ENCODE measurements at places on chromosomes 5 and 9.

- no peak for DNase-seq
Observed at GRCh38 chr5:148238418-148238794, at the start of gene MARCOL. Gene MARCOL (plus strand): TSS chr5:148238525. CDS start chr5:148238598, 73 bp downstream.

- no peak for DNase-seq
Observed at GRCh38 chr5:55136521-55136920, 23.4 kb upstream of the GPX8 start.

DNA sequence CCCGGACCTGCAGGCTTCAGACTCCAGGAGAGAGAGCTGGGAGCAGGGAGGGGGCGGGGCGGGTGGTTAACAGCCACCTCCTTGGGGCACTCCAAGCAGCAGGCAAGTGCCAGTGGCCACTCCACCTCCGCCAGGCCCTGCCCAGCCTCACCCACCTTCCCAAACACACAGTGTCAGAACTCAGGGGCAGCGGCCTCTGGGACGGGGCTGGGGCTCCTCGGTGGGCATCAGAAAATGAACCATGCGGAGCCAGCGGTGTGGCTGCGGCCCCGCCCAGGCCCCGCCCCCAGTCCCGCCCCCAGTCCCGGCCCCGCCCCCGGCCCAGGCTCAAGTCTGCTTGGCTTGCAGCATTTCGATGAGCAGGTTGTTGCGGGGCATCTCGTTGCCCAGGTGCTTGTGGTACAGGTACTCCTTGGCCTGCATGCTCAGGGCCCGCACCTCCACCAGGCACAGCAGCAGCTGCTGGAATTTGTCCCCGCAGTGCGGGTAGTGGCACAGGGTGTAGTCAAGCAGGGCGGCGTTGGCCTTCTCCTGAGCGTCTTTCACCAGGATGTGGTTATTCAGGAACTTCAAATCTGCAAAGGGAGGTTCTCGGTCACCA is 24.7 kb downstream of the NR5A1 start:
- no peak for DNase-seq

DNA sequence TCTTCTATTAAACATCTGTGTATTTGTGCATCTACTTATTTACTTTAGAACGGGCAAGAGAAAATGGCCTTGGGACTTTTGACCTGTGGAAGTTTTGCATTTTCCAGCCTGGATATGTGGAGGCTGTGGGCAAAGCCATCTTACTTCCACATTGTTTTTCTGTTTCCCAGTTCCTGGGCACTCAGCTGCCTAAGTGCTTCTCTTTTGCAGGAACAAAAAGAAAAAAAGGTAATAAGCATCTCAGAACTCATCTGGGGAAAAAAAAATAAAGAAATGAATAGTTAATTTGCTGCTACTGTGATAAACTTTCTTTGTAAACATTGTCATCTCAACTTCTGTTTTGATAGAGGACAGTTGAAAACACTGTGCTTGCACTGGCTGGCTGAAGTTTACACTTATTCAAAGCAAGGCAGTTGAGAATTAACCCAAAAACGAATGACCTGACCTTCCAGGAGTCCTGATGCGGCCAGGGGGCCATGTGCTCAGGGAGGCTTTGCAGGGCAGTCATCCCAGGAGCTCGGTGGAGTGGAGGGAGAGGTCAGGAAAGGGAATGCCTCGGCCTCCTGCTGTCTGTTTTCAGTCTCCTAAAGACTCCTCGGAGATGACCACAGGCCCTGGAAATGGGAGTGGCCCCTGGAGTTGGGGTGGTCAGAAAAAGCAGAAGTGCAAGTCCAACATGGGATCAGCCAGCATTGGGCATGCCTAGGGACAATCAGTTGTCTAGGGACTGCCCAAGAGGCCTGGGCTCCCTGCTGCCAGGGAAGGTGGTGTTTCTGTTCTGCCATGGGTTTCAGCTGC is 75.5 kb downstream of the RAI14 start:
- no peak for DNase-seq

GRCh38 chr5:65926893-65927292 is 518 bp downstream of the ERBIN start:
- no peak for DNase-seq

DNA sequence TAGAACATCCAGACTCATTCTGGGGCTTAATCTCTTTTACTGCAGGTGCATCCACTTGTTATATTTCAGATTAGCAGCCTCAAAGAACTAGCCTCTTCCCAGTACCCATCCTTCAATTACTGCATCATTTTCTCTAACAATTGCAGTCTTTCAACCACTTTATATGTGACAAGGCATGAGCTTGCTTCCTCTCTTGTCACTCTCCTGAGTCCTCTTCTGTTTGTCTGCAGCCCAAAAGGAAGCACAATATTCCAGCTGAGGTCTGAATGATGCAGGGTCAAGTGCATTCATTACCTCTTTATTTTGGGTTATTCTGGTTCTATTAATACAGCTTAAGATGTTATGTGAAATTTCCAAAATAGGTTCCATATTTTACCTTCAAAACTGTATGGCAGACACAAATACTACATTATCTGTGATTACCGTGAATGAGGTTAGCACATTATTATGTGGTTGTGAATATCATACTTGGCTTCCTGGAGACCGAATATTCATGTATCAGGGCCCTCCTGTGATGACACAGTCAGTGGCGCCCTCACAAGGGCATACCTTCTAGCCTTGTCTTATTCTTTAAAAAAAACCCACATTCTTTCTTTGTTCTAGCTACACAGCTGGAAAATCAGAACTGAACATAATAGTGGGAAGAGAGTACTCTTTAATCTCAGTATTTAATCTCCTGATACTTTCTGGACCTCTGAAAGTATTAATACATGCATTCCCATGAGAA is 323.8 kb downstream of the PDE4D start:
- no peak for DNase-seq

GRCh38 chr5:176183321-176184074 is 54.7 kb upstream of the SIMC1 start:
- no peak for DNase-seq

DNA sequence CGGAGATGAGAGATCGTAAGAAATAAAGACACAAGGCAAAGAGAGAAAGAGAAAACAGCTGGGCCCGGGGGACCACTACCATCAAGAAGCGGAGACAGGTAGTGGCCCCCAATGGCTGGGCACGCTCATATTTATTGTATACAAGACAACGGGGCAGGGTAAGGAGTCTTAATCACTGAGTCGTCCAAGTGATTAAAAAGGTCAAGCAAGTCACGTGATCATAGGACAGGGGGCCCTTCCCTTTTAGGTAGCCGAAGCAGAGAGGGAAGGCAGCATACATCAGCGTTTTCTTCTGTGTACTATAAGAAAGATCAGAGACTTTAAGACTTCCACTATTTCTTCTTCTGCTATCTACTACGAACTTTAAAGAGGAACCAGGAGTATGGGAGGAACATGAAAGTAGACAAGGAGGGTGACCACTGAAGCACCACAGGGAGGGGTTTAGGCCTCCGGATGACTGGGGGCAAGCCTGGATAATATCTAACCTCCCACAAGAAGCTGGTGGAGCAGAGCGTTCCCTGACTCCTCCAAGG is 24.6 kb upstream of the QSOX2 start:
- no peak for DNase-seq

GRCh38 chr9:117083559-117083958 is 331.3 kb downstream of the ASTN2 start:
- no peak for DNase-seq

GRCh38 chr5:131854134-131854533 is 57.3 kb upstream of the FNIP1 start:
- DNase-seq = no peak

- peak; percentile 17 for DNase-seq
Observed at GRCh38 chr5:4584982-4585381, 555.1 kb upstream of the ADAMTS16 start.

- no peak for DNase-seq
Observed at GRCh38 chr5:173721601-173722232, 105.3 kb upstream of the BOD1 start.

DNA sequence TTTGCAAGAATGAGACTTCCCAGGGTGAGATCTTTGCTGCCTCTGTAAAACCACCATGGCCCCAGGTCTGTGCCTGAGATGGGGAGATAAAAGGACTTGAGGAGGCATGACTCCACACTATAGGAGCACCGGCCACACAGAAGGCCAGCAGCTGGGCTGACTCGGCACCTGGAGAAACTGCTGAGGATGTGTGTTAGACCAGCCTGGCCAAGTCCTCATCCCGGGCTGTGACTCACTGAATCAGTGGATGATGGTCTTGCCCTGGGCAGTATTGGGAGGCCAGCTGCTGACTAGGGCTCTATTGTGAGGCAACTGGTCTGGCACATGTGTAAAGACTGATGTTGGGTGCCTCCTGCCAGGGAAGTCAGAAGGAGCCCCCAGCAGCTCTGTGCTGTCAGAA is 286.2 kb downstream of the ACTL7B start:
- DNase-seq = no peak

GRCh38 chr5:60765019-60765709 is 65.2 kb upstream of the DEPDC1B start:
- no peak for DNase-seq

GRCh38 chr9:122020398-122020797 is 72.7 kb downstream of the TTLL11 start:
- peak; percentile 54 for DNase-seq

- DNase-seq = no peak
Observed at GRCh38 chr5:56413546-56413945, 180.4 kb upstream of the ANKRD55 start.

GRCh38 chr9:137222190-137223077 is at the start of gene RNF208:
Gene RNF208 (minus strand): TSS chr9:137222240. CDS start chr9:137221212, 1,028 bp downstream.
- DNase-seq = no peak

- no peak for DNase-seq
Observed at GRCh38 chr9:104087894-104088293, 6.2 kb upstream of the SMC2 start.

DNA sequence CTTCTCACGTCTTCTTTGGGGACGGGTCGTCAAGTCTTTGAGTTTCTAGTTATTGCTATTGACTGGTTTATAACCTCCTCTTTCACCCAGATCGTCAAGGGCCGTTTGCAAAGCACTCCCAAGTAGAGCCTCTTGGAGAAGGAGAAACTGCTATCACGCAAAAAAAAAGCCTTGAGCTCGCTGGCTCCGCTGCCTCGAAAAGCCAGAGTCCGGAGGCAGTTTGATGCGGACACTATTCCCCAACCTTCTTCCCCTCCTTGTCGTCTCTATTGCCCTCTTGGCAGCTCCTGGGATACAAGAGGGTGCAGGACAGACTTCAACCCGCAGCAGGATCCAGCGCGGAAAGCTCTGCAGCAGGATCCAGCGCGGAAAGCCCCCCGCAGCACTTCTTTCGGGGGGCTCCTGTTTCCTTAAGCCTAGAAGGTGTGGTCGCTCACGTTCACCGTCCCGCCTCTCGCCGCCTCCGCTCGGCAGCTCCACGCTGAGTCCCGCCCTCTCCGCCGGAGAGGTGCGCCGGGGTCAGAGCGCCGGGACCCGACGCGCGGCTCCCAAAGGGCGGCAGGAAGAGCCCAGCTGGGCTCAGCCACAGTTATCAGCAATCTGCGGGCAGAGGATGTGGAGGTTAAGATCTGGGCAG is at the start of gene PCDHAC1:
Gene PCDHAC1, plus strand, starts transcription at position 494 of the 637 bp plus-strand sequence. CDS start 594 bp downstream, outside the sequence.
- no peak for DNase-seq

DNA sequence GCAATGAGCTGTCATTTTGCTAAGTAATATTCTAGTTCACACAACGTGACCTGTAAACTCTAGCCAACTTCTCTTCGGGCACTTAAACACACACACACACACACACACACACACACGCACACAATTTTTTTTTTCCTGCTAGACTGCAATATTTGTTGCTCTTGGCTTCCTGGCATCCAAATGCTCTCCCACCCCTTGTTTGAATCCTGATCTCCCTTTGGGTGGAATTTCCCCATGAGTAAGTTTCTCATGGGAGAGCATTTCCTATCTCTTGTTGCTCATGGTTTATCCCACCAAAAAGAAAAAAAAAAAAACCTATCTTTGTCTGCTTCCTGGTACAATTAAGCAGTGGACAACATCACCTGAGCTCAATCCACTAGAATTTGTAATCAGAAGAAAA is 54.7 kb upstream of the TSLP start:
- no peak for DNase-seq

- no peak for DNase-seq
Observed at GRCh38 chr5:5364932-5365331, 57.5 kb upstream of the ICE1 start.

DNA sequence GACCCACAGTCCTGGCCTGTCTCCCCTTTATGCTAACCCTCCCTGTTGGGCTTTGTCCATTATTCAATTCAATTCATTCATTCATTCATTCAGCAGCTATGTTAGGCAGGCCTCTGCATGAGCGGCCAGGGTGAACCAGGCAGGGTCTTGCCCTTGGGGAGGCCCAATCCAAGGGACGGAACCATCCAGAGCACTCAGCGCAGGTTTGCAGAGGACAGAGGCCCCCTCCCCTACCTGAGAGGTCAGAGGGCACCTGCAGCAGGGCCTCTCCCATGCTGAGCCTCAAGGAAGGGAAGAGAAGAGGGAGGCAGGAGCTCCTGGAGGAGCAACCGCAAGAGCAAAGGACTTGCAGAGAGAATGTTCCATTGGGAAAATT is 61.4 kb downstream of the C9orf50 start:
- no peak for DNase-seq

- no peak for DNase-seq
Observed at GRCh38 chr5:170464280-170465127, 39.3 kb upstream of the KCNIP1 start.

DNA sequence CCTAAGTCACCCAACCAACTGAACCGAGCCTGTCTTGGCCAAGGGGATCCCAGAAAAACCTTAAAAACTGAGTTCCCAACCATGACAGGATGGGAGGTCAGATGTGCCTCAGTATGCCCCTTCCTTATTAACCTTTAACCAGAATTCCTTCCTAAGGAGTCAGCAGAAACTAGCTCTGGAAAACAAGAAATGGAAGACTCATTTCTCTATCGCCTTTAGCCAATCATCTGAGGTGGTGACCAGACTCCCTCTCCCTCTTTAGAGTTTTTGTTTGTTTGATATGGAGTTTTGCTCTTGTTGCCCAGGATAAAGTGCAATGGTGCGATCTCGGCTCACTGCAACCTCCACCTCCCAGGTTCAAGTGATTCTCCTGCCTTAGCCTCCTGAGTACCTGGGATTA is 37.5 kb downstream of the SLC28A3 start:
- DNase-seq = no peak

DNA sequence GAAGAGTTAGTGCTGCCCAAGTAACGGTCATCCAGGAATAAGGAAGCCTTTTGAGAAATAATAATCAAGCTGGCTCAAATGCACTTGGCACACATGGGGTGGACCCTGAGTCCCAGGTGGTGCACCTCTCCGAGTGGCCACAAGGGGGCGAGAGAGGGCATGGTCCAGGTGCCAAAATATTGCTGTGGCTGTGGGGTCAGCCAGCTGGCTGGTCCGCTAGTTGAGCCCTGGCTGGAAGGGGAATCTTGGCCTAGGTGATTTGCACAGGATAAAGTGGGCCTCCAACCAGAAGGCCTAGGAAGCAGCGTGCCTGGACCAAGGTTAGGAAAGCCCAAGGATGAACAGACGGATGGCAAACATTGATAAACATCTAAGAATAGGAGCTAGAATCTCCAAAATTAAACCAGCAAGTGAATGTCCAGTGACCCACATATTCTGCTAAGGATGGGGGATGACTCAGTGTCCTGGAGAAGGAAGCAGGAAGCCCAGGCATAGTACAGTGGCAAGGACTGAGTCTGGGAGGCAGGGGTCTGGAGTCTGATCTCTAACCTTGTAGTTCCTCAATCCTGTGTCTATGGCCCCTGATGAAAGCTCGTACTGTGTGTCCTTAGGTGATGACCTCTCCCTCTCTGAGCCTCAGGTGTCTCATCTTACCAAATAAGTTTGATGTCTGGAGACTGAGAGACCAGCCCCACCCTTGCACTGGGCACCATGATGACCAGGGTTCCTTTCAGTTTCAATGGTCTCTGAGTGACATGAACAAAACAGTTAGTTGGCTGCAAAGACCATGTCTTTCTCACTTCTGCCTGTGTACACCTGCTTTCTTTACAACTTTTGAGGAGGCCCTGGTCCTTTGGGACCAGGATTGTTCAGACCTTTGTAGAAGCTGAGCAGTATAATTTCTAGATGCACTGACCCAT is 19.2 kb upstream of the SHB start:
- DNase-seq = peak; percentile 51
